ENCODE measurements at places on chromosomes 5 and 9.

DNA sequence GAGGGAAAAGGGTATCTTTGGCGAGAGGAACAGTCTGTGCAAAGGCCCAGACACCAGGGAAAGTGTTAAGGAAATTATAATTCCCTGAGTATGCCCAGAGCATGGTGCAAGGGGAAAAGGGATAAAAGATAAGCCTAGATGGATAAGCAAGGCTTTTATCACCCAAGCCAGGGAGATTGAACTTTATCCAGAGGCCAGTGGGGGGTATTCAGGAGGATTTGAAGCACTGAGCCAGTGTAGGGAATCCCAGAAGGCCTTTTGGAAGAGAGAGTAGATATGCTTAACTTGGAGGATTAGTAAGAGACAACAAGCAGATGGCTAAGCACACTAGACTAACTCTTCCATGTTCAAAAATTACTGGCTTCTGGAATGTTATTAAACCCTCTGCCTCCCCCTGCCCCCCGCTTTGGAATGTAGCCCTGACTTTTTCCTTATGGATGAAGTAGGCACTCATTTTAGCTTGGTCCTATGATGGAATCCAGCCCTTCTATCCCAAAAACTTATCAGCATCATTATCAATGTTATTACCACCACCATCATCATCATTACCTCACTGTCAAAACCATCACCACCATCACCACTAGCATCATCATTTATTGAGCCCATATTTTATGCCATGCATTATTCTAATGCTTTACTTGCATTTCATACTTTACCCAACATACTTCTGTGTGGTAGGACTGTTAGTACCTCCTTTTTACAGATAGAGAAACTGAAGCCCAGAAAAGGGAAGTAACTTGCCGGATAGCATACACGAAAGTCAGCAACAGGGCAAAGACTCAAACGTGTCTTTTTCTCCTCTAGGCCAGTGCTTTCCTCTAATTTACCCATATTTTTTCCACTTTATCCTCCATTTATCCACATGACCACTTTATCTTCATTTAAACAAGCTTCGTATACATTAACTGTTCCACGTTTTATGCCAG lies 237.0 kb downstream of the PAPPA start:
- DNase-seq, result no peak

- no peak for DNase-seq
Observed at GRCh38 chr5:147169901-147170300, 64.9 kb upstream of the STK32A start.

DNA sequence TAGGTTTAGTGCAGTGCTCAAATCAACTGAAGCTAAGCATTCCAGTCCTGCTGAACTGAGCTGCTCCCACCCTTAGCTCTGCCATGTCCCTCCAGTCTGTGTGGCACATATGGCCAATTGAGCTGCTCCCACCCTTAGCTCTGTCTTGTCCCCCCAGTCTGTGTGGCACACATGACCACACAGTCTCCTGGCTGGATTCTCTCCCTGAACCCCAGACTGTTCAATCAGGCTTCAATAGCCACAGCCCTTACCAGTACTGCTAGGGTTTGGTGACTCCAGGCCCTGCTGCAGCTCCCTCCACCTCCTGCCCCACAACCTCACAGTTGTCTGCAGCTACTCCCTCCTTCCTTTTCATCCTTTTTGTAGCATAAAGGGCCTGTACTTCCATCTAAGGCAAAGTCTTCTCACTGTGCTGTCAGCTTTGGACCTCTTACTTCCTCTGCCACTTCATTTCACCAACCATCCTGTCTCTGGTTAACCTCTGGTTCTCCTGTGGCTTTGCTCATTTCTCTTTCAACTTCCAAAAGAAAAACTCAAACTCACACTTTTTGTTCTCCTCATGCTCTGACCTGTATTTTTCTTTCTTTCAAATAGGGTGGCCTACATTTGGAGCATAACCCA lies 50.8 kb downstream of the ADAMTS12 start:
- DNase-seq, result no peak

- no peak for DNase-seq
Observed at GRCh38 chr5:38423276-38424147, 132.9 kb downstream of the LIFR start.

GRCh38 chr5:96287136-96287535 lies 145.9 kb downstream of the PCSK1 start:
- DNase-seq, result no peak

- no peak for DNase-seq
Observed at GRCh38 chr5:6829150-6829784, 116.0 kb downstream of the TENT4A start.

DNA sequence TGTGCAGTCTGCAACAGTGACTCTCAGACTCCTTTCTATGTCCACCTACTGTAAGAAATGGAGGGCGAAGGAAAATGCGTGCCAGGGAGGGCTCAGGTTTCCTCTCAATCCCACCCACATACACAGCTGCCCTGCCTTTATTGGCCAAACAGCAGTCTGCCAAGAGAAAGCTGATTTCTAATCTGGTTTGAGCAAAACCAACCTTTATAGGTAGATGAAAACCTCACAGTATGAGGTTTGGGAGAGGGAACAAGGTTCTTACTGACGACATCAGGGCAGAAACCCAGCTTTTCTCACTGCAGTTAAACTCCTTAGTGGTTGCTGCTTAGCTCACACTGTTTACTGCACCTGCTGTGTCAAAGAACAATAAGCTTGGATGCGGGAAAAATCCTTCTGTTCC lies 152.3 kb upstream of the KLF9 start:
- DNase-seq, result no peak

- DNase-seq, result no peak
Observed at GRCh38 chr5:109224276-109224882, 185.4 kb downstream of the PJA2 start.

DNA sequence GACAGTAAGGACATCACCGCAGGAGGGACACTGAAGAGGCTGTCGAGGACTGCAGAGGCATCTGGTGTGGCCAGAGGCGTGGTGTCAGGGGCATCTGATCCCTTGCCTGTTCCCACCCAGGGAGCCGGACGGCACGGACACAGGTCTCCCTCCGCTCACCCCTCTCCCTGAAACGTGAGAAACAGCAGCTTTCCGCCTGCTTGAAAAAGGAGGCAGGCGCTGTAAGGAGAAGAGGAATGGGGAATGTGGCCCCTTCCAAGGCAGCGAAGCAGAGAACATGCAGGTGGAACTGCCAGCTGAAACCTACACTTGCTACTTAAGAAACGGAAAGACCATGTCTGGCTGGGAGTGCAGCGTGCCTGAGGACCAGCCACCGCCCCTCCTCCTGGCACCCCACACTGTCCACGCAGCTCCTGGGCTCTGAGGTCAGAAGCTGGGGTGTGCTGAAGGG lies 176.2 kb downstream of the GAPVD1 start:
- DNase-seq, result no peak

- DNase-seq, result no peak
Observed at GRCh38 chr5:1352231-1353219, 7.6 kb upstream of the CLPTM1L start.

GRCh38 chr5:122114501-122114900 lies 14.8 kb upstream of the ZNF474 start:
- no peak for DNase-seq

GRCh38 chr5:168578006-168578405 lies 1.2 kb downstream of the PANK3 start:
- DNase-seq, result no peak

DNA sequence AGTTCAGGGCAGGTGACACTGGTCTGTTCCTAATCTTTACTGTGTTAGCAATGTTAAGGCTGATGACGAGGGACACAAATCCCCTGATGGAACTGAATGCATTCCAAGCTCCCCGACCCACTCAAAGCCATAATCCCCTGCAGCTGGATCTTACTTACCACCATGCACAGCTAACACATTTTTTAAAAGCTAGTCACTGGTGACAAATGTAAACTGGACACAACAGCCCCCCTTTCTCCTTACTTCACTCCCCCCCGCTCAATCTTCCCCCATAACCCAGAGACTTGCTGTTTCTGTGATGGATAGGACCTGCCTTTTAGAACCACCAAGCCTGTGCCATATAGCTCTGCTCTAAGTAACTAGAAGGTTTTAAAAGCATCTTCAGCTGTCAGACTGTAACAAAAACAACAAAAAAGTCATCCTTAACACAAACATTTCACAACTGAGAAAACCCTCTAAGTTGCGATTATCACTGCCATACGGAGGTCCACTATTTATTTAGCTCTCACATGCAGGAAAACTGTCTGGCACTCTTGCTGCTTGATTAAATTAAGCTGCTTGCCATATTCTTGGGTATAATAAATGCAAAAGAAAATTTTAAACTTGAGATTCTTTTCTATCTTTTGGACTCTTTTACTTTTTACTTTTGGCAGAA lies 44.4 kb downstream of the BNC2 start:
- DNase-seq, result no peak

DNA sequence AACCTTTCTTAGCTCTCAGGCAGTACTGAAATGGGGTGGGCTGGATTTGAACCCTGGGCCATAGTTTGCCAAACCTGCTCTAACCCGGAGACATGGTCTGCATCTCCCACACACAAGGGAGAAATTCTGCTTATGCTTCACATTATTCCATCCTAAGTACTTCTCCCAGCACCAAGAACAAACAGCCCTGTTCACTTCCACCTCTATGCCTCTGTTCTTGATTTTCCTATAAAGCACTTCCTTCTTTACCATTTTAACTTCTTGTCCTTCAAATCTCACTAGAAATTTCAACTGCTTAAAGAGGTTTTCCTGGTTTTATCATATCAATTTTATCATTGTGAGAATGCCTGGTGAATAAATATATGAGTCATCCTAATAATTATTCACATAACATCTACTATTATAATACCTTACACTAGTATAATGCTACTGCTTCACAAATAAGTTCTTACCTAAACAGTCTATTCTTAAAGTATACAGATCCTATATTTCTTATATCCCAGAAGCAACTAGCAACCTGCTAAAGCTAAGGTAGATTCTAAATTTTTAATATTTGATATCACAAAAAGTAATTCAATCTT lies 12.7 kb downstream of the FEM1C start:
- no peak for DNase-seq

DNA sequence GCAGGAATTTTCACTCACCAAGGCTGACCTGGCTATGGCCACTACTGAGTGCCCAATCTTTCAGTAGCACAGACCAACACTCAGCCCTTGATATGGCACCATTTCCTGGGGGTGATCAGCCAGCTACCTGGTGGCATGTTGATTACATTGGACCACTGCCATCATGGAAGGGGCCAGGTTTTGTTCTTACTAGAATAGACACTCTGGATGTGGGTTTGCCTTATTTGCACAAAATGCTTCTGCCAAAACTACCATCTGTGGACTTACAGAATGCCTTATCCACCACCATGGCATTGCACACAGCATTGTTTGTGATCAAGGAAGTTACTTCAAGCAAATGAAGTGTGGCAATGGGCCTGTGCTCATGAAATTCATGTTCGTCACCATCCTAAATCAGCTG lies 69.7 kb upstream of the SH3GL2 start:
- no peak for DNase-seq

DNA sequence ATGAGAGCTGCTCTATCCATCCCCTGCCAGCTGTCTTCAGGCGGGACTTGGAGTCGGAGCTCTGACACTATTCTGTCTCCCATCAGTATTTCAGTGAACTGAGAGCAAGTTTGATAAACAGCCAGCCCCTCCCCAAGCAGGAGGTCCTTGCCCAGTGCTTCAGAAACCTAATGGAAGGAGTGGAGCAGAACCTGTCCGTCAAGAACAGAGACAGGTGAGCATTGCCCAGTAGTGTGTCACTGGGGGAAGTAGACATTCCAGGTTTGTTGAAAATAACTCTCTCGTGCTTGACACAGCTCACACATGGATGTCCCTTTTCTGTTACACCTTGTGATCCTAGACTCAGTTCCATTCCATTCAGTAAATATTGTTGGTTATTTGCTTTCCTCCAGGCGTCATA lies 13.2 kb upstream of the TLX3 start:
- DNase-seq, result no peak

DNA sequence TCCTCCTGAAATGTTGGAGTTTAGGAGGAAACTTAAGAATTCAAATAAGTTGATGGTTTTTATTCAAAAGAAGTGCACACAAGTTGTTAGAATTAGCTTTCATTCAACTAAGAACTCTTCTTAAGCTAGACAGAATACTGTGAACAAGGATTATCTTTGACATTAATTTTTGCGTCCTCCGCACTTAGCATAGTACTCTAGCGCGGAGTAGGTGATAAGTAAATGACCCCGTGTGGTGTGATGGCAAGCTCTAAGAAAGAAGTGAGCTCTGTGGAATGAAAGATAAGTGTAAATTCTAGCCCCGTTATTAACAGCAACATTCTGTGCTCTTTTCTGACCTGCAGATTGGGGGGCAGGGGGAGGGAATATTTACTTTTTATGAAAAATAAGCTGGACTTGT lies 1.0 kb downstream of the BRIX1 start:
- DNase-seq, result no peak

DNA sequence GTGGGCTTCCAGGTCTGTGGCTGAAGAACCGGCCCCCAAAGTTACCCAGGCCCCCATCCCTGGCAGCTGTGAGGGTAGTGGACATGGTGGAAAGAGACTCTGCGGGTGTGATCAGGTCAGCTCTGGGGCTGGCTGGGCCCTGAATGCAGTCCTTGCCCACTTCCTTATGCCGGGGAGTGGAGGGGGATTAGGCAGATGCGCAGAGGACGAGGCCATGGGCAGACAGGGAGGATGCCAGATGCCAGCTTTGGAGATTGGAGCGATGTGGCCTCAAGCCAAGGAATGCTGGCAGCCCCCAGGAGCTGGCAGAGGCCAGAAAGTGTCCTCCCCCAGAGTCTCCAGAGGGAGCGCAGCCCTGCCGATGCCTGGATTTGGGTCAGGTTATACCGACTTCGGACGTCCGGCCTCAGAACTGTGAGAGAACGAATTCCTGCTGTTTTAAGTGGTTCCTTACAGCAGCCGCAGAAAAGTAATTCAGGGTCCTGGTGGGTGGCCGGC lies 69.8 kb downstream of the ADAMTS2 start:
- no peak for DNase-seq

GRCh38 chr5:154191467-154192261 lies 1.1 kb downstream of the GALNT10 start:
- no peak for DNase-seq

DNA sequence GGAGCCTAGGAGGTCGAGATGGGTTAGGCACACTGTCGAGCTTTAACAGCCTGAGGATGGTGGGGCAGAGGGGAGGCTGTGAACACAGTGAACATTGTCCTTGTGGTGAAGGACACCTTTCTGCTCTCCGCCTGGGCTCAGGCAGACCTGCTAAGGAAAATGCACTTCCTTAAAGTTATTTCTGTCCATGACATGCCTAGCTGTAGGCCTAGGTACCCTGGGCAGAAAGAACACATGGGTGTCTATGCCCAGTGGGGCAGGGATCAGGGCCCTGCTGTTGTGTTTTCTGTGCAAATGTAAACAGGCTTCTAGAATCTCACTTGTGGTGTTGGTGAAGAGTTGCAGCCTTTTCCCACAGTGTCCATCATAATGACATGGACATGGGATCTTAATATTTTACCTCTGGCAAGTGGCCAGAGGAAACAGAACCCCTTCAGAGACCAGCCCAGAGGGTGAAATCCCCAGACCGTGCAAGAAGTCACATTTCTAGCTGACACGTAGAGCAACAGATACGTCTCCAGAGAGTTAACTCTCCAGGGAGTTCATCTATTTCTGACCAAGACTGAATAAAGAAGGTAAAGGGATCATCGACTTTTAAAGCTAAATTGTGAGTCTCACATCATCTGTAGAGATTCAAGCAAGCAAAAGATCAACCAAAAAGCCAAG lies 79.2 kb downstream of the C9orf152 start:
- DNase-seq, result no peak

- no peak for DNase-seq
Observed at GRCh38 chr9:131876486-131876885, 136.6 kb upstream of the RAPGEF1 start.
